ENCODE measurements at places on chromosomes 11 and 22.

- no peak for DNase-seq
These were observed 60.1 kb upstream of the MPEG1 start for GRCh38 chr11:59272771-59273372.

GRCh38 chr22:44455151-44455962, 42.7 kb downstream of the RTL6 start:
- DNase-seq: no peak

GRCh38 chr11:36540998-36541397, 26.8 kb upstream of the RAG1 start:
- DNase-seq: peak; percentile 56

GRCh38 chr11:100791103-100791502, 104.0 kb downstream of the ARHGAP42 start:
- DNase-seq: no peak

- no peak for DNase-seq
These were observed 112.3 kb downstream of the DSCAML1 start for GRCh38 chr11:117684731-117685130.

DNA sequence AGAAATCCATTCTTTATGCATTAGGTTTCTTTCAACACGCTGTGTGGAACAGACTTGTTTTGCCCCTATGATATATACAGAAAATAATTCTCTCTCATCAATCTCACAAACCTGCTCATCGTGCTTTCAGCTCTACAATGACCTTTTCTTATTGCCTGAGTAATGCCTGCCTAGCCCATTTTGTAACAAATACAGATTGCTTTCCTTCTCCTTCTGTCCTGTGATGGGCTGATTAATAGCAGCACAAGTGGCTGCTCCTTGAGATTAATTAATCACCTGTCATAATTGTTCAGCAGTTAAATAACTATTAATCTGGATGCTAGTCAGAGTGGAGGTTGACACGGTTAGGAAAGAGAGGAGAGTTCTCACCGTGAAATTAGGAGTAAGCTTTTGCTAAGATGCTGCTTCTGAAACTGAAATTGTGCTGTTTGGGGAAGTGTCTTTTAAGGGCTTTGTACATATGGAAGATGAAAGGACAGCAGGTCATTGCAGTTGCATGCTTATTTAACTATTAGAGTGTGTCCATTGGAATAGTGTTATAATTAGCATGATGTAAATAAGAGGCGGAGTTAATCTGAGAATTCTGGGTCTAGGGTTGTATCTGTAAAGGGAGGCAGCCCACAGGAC, 1430.5 kb downstream of the FAM181B start:
- DNase-seq: no peak

GRCh38 chr11:71477641-71478527, 24.9 kb downstream of the NADSYN1 start:
- DNase-seq: no peak

DNA sequence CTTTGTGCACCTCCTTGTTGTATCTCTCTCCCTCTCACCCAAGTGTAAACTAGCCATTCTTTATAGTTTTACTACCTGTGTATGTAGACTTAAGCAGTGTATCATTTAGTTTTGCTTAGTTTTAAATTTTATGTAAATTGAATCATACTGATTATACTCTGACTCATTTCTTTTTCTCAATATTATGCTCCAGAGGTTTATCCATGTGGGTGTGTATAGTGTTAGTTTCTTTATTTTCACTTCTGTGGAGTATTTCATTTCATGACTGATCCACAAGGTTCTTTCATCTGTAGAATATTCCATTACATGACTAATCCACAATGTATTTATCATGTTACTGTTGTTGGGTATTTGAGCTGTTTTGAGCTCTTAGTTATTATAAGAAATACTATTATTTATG, 62.0 kb downstream of the CCDC34 start:
- DNase-seq: no peak

DNA sequence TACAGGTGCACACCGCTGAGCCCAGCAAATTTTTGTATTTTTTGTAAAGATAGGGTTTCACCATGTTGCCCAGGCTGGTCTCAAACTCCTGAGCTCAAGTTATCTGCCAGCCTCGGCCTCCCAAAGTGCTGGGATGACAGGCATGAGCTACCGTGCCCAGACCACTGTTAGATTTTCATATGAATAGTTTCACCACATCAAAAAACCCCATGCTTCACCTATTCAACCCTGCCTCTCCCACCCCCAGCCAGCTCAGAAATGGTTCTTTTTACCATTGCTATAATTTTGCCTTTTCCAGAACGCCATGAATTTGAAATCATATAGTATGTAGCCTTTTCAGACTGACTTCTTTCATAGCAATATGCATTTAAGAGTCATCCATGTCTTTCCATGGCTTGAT, 37.9 kb downstream of the CDPF1 start:
- DNase-seq: no peak

- DNase-seq: no peak
These were observed 7.3 kb upstream of the SPINDOC start for GRCh38 chr11:63805844-63806415.

DNA sequence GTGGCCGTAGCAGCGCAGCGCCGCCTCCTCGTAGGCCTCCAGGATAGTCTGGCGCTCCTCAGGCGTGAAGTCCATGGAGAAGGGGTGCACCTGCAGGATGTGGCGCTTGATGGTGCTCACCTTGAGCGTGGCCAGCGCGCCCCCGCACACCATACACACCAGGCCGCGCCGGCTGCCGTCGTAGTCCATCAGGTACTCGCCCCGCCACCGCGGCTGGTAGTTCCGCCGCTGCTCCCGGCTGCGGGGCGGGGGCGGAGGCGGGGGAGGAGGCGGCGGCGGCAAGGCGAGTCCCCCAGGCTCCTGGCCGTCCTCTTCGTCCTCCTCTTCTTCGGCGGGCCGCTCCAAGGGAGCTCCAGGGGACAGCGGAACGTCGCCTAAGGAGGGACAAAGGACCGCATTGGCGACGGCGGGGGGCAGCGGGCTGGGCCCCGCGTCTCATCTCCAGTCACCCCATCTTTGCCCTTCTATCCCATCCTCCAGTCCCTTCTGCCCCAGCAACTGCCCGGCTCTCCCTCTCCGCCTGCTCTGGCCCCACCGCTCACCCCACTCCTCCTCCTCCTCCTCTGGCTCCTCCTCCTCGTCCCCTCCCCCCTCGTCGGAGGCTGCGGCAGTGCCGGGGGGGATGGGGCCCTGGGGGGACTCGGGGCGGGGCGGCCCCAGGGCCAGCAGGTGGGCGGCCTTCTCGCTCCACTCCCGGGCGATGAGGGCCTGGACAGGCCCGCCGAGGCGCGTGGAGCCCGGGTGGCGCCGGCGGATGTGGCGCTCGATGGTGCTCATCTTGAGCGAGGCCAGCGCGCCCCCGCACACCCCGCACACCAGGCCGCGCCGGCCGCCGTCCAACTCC, 4.9 kb downstream of the ZFTA start:
- no peak for DNase-seq

DNA sequence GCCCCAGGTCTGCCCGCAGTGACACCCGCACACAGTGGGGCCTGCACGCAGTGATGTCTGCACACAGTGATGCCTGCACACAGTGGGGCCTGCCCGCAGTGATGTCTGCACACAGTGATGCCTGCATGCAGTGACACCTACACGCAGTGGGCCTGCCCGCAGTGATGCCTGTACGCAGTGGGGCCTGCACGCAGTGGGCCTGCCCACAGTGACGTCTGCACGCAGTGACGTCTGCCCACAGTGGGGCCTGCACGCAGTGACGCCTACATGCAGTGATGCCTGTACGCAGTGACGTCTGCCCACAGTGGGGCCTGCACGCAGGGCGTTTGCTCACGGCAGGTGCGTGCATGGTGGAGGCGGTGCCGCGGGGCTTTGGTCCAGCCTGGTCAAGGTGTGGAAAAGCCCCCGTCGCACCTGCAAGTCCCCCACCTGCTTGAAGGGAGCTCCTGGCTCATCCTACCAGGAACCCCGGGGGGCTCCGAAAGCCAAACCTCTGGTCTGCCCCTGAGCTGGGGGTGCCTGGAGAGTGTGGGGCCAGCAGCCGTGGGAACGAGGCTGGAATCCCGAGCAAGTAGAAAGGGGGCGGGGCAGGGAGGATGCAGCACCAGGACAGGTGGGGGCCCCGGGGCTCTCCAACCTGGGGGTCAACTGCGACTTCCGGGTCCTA, 8.9 kb upstream of the SYT8 start:
- no peak for DNase-seq

GRCh38 chr11:84887055-84887629, 740.0 kb downstream of the DLG2 start:
- no peak for DNase-seq

- DNase-seq: no peak
These were observed 112.9 kb downstream of the SPON1 start for GRCh38 chr11:14075118-14076078.

- no peak for DNase-seq
These were observed 7.4 kb downstream of the SYT13 start for GRCh38 chr11:45278714-45279113.

DNA sequence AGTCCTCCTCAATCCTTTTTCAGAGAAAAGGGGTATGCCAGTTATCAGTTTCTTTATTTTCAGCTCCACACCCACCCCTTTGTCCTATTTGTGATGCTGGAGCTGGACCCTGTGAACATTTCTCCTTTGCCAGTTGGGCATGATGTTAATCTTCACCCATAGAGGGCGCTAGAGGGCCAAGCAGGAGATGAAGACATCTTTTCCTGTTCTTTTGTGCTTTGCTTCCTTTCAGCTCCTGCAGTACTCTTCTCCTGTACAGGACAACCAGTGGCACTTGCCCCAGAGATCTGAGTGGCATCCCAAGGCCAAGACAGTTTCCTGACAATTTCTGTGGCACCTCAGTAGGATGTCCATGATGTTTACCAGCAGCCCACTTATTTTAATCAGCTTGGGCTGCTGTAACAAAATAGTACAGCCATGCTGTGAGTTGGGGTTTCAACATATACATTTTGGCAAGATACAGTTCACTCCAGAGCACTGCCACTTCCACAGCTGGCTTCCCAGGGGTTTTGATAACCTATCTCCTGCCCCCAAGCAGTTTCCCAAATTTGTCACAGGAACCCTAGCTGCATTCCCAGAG, 4.6 kb downstream of the SAA2 start:
- DNase-seq: peak; percentile 54

DNA sequence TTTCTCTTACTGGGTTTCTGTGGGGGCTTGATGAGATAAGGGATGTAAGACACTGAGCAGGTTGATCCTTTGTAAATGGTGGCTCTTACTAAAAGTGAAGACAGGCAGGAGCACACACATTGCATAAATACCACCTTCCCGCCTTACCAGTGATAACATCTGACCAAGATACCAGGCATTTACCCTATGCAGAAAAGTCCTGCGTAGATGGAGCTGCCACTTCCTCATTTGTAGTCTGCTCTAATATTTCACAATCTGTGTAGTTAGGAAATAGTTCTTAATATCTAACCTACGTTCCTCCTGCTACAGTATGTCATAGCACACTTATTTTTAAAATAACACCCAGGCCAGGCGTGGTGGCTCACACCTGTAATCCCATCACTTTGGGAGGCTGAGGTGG, 23.9 kb upstream of the SWAP70 start:
- DNase-seq: no peak

GRCh38 chr11:17544181-17544622, at the start of gene USH1C:
Gene USH1C, minus strand, starts transcription at chr11:17544416. Its CDS starts 109 bp downstream, at chr11:17544307.
- DNase-seq: no peak

- DNase-seq: no peak
These were observed 6.6 kb upstream of the UPK3A start for GRCh38 chr22:45278125-45278524.

DNA sequence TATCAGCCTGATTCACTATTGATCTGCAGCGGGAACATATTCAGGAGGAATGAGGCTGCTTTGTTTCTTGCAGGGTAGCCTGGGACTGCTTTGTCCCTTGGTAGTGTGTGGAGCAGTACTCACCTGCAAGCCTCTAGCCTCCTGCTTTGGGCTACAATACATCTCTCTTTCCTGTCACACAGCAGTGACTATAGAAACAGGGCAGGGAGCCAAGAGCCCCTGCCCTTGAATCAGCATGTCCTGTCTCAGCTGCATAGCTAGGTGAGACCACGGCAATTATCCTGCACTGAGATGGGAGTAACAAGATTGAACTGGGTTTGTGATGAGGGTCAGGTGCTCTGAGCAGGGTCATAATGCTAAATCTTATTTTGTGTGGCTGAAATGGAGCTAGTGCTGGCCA, 191.9 kb downstream of the NELL1 start:
- DNase-seq: no peak

DNA sequence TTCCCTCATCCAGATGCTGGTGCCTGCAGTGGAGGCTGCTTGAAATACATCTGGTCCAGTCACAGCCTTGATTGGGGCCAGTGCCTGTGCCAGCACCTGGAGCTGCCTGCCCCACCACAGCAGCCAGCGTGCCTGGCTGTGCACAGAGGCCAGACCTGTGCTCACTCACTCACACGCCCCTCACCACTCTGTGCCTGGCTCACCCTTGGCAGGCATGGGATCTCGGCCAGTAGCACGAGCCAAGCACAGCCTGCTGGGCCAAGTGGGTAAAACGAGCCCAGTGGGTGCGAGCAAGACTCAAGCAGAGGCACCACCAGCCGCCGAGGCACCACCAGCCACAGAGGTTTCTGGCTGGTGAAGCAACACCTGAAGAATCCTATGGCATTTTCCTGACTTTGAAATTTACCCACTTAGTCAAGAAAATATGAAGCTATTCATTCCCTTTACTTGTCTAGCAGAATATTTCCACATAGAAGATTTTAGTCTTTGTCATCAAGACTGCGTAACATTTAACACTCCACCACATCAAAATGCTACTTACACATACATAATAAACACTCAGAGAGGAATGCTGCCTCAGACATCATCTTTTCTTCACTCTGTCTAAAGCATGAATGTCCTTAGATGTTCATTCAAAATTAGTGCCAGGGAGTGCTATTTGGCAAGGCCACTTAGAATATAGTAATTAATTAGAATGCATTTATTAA, 424.3 kb upstream of the FAT3 start:
- no peak for DNase-seq

GRCh38 chr11:8309311-8309710, 45.6 kb upstream of the LMO1 start:
- DNase-seq: no peak

GRCh38 chr11:130369713-130370112, 55.0 kb upstream of the ZBTB44 start:
- no peak for DNase-seq

- DNase-seq: no peak
These were observed 119.2 kb downstream of the MICAL2 start for GRCh38 chr11:12229450-12230229.

- no peak for DNase-seq
These were observed 19.9 kb downstream of the TRIOBP start for GRCh38 chr22:37716708-37717107.

- DNase-seq: no peak
These were observed 10.5 kb upstream of the USP28 start for GRCh38 chr11:113885897-113886296.

GRCh38 chr11:85407648-85408047, 219.5 kb downstream of the DLG2 start:
- DNase-seq: no peak
